Stimulated activated CD4-positive, alpha-beta T cell treated with anti-CD3 and anti-CD28 coated beads, Interleukin-15, amount 100 ng/mL, for 48 hours (primary cell): ENCODE measurements at places on chromosomes 2 and 18.

DNA sequence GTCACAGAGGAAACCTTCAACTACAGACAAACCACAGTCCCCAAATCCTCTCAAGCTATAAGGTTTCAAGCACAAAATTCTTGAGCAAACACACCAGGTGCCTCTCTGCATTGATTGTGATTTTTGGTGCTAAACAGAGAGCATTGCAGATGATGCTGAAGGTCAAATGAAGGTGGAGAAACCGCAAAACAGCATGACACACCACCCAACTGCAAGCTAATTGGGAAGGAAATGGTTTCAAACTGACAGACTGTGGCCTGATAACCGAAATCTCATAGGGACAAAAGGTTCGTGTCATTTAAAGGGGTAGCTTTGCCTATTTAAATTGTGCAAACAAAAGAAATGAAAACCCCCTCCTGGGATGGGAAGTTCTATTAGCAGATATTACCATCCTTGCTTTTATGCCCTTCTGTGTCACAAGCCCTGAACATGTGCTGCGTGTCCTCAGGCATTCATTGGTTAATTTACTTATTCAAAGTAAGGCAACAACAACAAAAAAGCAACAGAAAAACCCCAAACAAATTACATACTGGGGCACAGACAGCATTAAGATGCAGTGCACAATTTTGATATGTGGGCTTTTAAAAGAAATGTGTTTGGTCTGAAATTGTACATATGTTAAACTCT lies 154.9 kb downstream of the AQP4 start:
- no peak for DNase-seq

GRCh38 chr2:57979158-57979557 lies 67.4 kb upstream of the VRK2 start:
- DNase-seq = no peak

DNA sequence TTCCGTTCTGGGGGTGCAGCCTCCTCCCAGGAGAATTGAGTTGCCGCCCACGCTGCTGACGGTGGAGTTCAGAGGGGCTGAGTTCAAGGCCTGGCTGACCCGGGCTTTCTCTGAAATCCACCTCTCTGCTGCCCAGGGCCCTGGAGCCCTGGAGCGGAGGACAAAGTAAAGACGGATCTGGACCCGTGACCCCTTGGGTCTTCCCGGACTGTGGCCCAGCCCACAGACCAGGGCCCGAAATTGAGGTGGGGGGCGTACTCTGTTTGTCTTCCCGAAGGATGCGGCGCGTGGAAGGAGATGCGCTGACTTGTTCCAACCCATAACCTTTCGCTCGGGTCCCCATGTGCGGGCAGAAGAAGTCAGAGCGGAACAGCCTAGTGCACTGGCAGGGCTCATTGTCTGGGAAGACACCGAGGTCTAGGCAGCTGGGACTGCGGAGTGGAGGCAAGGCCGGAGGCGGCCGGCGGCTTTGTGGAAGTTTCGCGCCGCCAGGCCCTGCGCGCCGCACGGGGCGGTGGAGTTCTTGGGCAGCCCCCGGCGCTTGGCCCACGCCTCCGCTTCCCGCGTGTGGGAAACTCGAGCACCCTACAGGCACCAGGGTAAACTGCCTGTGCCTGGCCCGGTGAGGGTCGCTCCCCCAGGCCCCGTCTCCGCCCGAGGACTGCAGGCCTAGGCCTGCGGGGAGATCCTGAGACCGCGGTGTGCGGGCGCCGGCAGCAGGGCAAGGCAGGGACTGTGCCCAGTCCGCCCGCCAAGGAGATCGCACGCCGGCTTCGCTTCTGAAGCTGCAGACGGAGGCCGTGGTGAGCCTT lies 9.8 kb downstream of the POU3F3 start:
- no peak for DNase-seq

DNA sequence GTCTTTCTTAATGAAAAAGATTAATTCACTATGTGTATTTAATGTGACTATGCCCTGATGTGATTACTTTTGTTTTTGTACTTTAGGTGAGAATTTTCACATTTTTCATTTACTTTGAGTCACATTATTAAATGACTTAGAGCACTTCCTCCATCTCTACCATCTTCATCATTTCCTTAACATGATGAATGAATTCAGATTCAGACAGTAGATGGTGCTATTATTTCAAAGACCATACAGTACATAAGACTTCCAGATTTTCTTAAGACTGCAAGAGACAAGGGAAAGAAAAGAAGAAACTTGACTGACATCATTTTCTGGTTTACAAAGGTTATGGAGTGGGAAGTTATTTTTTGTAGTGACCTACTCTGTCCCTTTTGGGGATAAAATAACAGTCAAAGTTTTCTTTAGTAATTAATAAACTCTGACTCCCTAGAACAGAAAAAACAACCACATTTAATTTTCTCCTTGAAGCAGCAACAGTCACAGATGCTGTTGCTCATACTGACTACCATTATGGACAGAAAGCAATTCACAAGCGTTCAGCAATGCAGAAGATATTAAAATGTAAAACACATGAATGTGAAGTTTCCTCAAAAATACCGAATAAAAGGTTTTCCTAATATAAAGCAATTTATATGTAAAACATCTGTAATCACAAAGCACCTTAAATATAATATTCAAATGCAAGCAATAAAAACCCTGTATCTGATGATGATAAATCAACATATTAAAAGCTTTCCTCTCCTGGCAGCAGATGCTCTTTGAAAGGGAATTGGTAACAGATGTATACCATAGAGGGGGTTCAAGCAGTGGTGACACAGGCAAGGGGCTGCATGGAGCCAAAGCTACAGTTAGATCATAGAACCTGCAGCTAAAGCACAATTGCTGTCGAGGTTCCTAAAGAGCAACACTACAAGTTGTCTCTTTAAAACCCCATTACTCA lies 1010.9 kb upstream of the NXPH2 start:
- DNase-seq = no peak

DNA sequence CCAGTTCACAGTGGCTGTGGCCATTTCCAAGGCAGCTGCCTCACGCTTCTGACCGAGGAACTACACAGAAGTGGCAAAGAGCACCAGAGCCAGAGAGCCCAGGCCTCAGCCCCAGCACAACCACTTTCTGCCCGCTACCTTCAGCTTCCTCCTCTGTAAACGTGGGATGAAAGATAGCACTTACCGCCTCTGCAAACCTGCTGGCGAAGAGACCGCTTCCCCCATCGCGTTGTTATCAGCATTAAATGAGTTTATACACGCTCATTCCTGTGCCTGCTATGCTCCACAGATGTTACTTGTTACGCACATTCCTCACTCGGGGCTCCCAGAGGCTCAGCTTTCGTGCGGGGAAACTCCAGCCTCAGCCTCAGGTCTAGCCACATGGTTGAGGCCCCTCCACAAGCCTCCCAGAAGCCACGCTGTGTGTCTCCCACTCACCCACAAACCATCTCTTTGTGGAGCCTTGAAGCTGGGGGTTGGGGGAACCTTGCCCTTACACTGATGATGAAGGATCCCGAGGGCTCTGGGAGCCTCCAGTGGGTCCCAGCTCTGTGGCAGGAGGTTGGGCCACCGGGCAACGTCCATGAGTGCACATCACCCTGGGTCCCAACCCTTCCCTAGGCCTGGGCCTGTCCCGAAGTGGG lies 63.3 kb upstream of the SMAD7 start:
- no peak for DNase-seq

GRCh38 chr18:27780061-27780745 lies 396.7 kb downstream of the CDH2 start:
- no peak for DNase-seq
